ENCODE measurements at places on chromosomes 12 and 14.

DNA sequence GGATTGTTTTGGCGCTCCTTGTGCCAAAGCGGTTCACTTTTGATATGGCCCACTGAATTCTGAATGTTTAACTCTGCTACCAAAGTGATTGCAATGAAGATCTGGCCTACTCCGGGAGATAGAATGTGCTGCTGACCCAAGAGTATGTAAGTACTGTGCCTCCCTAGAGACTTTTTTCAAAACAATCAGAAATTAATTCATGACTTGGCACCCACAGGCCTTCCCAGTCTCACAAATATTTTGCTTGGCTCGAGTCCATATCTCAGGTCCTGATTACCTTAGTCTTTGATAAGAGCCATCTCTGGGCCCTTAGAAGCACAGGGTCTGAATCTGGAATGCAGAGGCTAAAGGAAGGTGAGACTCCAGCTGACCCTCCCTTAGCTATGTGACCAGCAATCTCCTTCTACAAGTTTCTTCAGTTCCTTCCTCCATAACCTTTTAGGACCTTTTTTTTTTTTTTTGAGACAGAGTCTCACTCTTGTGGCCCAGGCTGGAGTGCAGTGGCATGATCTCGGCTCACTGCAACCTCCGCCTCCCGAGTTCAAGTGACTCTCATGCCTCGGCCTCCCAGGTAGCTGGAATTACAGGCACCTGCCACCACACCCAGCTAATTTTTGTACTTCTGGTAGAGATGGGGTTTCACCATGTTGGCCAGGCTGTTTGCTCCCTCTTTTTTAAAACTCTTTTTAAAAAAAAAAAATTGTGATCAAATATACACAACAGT is 49.5 kb upstream of the METAP2 start:
- DNase-seq: no peak

GRCh38 chr14:61654026-61654425 is 41.3 kb upstream of the HIF1A start:
- DNase-seq: no peak

DNA sequence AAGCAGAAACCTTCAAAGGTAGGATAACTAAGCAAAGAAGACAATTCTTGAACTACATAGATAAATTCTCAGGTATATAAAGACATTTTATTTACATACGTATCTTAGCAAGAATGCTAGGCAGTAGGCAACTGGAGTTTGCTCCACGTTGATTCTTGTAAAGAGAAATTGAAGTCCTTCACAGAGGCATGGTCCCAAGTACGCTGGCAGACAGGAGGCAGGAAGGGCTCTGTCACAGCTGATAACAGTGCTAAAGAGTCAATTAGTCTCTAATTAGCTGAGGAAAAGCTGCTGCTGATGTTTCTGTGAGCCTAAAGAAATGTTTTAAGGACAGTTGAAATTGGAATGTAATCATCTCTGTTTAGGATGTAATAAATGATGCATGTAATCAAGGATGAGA is 146.8 kb downstream of the METTL25 start:
- DNase-seq: no peak

DNA sequence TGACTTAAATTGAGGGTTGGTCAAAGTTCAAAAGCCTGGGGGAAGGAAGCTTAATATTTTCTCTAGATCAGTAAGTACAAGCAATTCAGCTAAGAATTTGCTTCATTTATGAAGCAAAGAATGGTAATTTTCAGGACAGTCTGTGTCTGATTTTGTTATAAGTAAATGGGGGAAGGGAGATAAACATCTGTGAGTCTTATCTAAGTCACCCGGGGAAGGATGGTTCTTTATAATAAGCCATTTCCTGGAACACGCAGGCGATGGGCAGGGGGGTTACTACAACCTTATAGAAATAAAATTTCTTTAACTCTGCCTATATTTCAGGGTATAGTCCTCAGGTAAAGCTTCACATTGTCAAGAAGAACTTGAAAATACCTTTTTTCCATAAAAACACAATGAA is 42.9 kb downstream of the HELB start:
- no peak for DNase-seq

DNA sequence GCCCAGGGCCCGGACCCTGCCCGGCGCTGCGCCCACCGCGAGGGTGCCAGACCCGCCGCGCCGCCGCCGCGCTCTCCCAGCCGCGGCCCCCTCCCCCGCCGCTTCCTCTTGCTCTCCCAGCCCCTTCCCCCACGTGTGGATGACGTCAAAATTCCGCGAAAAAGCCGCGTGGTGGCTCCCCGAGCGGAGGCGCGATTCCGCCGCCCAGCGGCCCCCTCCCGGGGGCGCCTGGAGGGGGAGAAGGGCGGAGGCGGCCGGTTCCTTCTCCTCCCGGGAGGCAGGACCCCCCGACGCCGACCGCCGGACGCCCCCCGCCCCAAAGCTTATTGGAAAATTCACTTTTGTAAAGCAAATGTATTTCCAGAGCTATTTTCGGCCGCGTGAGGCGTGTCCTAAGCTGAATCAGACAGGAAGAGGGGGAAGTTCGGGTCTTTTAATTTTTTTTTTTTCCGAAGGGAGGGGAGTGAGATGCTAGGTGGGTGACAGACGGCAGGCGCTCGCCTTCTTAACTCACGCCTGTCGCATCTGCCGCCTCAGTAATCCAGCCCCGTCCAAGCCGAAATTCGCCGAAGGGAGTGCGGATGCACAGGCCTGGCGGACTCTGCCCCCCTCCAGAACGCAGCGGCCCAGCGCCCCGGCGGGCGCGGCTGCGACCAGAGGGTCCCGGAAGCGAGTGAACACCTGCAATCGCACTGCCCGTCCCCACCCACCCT is 4.1 kb upstream of the CCND2 start:
- peak; percentile 53 for DNase-seq

- no peak for DNase-seq
Observed at GRCh38 chr12:103771466-103771865, 69.6 kb downstream of the NT5DC3 start.

- DNase-seq: no peak
Observed at GRCh38 chr12:56286044-56286830, 13.9 kb downstream of the CS start.

DNA sequence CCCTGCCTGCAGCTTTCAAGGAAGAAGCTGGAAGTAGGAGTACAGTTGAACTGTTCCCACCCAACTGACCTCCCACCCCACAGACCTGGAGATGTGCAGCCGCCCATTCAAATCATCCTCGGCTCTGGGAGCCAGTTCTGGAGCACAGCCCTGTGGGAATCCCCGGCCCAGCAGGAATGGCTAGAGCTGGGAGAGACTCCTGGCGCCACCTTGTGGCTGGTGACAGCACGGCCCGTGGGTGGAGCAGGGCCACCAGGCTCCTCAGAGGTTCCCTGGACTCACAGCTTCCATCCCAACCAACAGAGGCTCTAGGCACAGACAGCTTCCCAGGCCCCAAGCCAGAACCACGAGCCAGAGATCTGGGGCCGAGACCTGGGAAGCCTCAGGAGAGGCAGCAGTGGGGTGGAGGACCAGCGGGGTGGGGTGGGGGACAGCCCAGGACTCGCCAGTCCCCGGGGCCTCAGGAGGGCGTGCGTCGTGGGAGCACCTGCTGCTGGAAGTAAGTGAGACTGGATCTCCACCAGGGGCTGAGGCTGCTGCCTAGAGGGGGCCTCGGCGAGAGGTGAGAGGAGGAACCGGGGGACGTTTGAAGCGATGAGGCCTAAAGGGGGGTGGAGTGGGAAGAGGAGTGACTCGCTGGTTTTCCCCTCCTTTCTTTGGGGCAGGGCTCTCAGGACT is 43.4 kb downstream of the RNF34 start:
- DNase-seq: no peak

GRCh38 chr14:102096569-102097188 is 9.8 kb upstream of the HSP90AA1 start:
- DNase-seq: peak; percentile 38

- no peak for DNase-seq
Observed at GRCh38 chr14:93135399-93135798, 19.7 kb upstream of the ITPK1 start.

- no peak for DNase-seq
Observed at GRCh38 chr14:52078095-52078531, 9.3 kb upstream of the NID2 start.

DNA sequence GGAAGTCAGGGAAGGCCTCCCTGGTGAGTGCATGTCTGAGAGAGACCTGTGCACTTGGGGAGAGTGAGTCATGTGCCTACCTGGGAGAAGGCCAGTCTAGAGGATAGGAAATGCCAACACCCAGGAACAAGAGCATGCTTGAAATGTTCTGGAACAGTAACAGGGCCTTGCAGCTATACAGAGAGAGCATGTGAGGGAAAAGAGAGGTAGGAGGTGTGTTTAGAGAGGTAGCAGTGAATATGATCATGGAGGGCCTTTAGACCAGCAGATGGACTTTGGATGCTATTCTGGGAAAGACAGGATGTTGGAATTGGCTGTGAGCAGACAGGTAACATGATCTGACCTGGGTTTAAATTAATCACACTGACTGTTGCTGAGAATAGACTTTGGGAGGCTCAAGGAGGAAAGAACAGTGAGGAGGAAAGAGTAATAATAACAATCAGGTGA is 1143.6 kb downstream of the FLRT2 start:
- no peak for DNase-seq

DNA sequence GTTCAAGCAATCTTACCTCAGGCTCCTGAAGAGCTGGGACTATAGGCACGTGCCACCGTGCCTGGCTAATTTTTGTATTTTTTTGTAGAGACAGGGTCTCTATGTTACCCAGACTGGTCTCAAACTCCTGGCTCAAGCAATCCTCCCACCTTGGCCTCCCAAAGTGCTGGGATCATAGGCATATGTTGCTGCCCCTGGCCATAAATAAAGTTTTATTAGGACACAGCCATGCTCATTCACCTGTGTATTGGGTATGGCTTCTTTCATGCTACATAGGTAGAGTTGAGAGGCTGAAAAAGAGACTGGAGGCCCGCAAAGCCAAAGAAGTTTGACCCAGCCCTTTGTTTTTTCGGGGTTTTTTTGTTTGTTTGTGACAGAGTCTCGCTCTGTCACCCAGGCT is 61.7 kb upstream of the NCOR2 start:
- no peak for DNase-seq

GRCh38 chr12:25615119-25615518 is 62.0 kb upstream of the LMNTD1 start:
- DNase-seq: no peak

GRCh38 chr12:43812926-43813325 is 6.8 kb upstream of the TWF1 start:
- no peak for DNase-seq

Data from KG1 (cell line).